ENCODE measurements at places on chromosomes 11 and 22.

- no peak for DNase-seq
These were observed 86.3 kb downstream of the SNX19 start for GRCh38 chr11:130829920-130830511.

DNA sequence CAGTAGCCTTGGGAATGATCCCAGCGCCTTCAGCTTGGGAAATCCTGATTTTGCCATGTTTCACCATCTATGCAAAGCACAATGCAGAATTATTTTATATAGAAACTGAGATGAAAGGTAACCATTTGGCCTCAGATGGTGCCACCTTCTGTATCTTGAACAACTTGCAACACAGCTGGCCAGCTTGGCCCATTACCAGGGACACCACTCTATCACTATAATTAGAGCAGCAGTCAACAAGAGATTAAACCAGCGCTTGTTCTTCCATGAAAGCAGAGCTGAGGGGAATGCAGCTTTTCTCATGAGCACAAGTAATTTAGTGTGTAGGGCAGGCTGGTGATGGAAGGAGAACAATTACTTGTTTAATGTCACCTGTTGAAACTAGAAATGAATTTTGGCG is 6.7 kb upstream of the ZDHHC13 start:
- no peak for DNase-seq

- DNase-seq: no peak
These were observed 313.9 kb downstream of the ST3GAL4 start for GRCh38 chr11:126669416-126669815.

DNA sequence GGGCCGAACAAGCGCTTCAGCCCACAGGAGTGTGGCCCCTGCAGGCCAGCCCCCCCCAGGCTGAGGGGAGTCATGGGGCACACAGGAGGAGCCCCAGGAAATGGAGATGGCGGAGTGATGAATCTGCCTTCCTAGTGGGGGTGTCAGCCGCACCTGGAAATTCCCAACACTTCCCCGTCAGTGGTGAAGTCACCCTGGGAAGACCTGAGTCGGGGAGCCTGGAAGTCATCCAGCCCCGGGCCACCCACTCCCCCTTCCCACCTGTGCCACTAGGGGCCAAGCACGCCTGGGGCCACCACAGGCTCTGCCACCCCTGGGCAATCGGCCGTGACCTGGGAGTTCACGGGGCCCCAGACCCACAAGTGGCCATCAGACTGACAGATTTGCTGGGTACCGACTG is 12.6 kb downstream of the WNT7B start:
- DNase-seq: no peak

DNA sequence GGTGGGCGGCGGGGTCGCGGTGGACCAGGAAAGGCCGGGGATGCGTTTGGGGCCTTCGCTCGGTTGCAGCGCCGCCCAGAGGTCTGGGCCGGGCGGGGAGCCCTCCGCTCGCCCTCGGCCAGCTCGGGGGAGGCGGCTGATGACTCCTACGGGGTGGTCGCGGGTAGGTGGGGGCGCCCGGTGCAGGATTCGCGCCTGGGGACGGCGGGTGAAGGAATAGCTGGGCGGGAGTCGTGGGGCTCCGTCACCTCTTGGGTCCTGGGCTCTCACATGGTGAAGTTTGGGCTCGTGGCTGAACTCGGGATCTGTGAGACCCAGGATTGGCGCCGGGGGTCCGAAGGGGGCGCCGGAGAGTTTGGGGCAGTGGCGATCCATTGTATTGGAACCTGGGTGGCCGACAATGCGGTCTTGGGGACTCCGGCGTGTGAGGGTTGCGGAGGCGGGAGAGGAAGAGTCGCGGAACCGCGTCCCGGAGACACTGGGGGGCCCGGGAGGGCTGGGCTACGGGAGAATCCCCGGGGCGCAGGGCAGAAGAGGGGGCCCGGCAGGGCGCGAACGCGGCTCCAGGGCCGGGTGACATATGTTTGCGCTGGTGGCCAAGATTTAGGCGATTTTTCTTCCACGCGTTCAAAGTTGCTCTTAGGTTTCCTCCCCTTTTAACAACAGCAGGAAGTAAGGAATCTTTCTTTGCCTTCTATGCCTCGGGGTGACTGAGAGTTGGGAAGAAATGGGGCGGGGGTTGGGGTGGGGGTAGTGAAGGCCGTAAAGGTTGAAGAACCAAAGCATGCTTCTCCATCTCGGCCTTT is 935 bp downstream of the QSER1 start:
- DNase-seq: peak; percentile 59

GRCh38 chr11:26731084-26731456 is 9.2 kb upstream of the SLC5A12 start:
- DNase-seq: no peak

- no peak for DNase-seq
These were observed 712 bp downstream of the HSPB2 start for GRCh38 chr11:111913031-111913861.

DNA sequence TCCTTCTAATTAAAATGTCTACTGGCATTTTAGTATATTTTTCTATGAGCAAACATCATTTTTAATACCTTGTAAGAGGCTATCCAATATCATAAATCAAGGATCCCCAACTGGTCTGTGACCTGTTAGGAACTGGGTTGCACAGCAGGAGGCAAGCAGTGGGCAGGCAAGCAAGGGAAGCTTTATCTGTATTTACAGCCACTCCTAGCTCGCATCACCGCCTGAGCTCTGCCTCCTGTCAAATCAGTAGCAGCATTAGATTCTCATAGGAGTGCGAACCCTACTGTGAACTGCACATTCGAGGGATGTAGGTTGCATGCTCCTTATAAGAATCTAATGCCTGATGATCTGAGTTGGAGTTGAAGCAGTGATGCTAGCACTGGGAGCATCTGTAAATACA is 70.2 kb upstream of the CREB3L1 start:
- DNase-seq: no peak

DNA sequence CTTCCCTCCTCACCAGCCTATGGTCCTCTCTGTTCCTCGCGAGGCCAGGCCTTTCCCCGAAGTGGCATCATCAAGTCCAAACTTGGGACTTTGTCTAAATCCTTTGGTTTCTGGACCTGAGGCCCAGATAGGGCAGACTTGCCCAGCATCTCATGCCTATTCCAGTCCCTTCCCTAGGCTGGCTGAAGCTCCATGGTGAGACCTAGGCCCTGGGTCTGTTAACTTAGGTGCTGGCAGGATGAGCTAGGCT is 11.5 kb downstream of the RELA start:
- DNase-seq: no peak

DNA sequence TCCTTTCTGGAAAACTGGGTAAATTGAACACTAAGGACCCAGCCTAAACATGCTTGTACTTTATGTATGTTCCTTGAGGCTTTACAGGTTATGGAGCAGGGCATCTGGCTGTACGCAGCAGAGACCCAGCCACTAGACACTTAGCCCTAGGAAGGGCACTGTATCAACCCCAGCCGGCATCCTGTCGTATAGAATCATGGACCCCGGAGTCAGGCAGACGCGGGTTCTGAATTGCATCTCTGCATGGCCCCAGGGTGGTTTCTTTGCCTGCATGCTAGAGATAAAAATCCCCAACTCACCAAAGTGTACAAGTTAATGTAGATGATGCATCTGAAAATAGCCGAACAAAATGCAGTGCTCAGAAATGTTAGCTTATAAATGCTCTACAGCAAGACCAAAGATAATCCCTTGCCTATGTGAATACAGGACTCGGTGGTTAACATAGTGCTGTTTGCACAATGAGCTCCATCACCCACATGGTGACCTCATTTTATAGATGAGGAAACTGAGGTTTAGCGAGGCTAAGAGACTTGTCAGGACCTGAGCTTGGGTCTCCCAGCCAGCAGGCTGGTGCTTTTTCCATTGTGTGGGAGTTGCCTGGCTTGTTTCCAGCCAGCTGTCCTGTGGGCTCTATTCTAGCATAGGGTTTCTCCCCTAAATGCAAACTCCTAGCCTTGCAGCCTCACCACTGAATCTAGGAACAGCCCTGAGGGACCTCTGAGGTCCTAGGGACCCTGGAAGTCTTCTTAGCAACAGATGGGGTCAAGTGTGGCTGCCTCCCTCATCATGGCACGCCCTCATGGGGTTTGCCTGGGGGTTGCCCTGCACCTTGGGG is 7.3 kb downstream of the CD6 start:
- DNase-seq: peak; percentile 88

DNA sequence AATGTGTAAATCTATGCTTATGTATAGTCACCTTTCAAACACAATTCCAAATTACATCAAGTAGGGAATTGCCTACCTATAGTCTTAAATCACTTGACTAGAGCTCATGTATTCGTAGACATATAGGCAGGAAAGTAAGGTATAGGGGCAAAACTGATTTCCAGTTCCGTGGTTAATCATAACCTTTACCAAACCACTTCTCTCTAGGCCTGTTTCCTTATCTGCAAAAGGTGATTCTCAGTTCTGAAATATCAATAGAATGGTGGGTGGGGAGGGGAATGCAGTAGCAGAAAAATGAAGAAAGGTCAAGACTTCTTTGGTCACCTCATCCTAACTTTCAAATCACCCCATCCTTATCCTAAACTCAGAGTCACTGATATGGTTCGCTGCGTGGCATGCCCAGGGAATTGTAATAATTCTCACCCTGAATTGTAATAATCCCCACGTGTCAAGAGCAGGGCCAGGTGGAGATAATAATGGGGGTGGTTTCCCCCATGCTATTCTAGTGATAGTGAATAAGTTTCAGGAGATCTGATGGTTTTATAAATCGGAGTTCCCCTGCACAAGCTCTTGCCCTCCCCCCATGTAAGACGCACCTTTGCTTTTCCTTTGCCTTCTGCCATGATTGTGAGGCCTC is 1.9 kb upstream of the ANO5 start:
- no peak for DNase-seq

- no peak for DNase-seq
These were observed 13.2 kb upstream of the OR56A3 start for GRCh38 chr11:5928811-5929210.

DNA sequence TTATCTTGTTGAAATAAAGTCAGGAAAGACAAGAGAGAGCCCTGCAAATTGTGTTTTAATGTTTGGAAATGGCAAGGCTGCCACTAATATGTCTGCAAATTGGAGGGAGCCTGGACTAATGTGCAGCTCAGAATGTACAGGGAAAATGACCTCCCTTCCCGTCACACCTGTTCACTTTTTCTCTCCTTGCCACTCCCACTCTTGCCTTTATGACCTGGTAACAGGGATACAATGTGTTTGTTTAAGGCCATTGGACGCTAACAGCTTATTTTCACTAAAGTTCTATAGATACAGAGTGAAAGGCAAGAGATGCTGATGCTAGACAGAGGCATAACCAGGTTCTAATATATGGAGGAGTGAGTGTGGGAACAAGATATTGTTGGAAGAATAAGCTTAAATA is 203.9 kb downstream of the RAB38 start:
- DNase-seq: no peak

GRCh38 chr11:32012049-32012448 is 78.8 kb upstream of the RCN1 start:
- DNase-seq: no peak

- DNase-seq: no peak
These were observed 10.6 kb downstream of the MYH9 start for GRCh38 chr22:36377022-36377631.

- no peak for DNase-seq
These were observed 676.8 kb downstream of the OPCML start for GRCh38 chr11:132855516-132855915.

- peak; percentile 75 for DNase-seq
These were observed 89.0 kb upstream of the PARVA start for GRCh38 chr11:12288212-12288930.

DNA sequence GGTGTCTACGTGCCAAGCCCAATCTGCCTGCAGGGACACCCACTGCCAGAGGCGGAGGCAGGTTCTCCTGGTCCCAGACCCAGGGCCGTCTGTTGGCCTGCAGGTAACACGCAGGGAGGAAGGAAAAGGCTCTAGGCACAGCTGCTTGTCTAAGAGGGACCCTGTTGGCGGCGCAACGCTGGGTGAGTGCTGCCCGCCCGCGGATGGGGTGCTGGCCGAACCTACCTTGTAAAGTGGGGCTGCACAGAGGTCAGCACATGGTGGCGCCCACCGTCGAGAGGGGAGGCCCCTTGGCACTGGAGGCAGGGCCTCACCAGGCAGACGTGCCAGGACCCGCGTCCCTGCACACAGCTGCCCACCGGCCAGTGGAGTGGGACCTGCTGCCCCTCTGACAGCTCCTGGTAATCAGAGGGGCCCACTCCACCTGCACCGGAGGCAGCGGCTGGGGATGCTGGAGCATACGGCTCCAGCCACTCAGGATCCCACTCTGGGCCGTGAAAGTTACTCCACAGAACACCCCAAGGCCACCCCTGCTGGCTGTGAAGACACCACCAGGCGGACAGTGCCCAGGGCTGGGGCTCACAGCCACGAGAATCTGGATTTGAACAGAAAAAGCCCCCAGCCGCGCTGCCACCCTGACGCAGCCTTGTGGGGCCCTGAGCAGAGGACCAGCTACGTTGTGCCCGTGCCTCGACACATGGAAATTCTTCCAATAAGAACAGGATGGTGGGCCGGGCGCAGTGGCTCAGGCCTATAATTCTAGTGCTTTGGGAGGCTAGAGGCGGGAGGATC is 24.0 kb downstream of the TBX1 start:
- no peak for DNase-seq

GRCh38 chr11:124769806-124770774 is 8.0 kb upstream of the ESAM start:
- DNase-seq: no peak

- no peak for DNase-seq
These were observed 257.7 kb upstream of the CCDC90B start for GRCh38 chr11:83543706-83544439.

DNA sequence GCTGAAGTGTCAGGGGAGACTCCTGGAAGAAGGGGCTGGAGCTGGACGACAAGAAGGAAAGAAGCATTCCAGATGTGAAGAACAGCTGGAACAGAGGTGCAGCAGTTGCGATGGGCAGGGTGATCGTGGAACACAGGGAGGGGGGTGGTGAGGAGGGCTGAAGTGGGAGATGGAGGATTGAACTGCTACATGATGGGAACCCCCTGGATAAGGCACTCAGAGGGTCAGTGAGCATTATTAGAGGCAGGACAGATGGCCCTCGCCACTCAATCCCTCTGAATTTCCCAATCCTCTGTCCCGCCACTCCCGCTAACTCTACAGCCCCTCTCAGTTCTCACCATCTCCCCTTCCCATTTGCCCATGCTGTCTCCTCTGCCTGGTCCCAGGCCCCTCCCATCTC is 14.0 kb downstream of the SERPINH1 start:
- no peak for DNase-seq

GRCh38 chr22:41334951-41335635 is 33.8 kb downstream of the ZC3H7B start:
- DNase-seq: no peak

DNA sequence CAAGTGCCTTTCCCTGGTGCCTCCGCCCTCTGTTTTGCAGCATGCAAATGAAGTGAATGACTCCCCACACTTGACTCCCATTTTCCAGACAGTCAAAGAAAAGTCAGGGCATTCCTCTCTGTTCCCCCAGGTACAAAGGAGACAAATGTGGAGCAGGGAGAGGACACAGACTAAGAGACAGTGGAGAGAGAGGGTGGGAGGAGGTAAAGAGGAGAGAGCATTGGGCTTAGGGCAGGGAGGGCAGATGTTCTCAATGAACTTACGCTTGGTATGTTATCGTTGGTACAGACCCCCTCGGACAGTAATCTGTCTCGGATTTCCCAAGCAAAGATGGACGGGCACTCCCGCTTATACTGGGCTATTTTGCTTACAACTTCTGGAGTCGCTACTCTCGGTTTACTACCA is 9.8 kb downstream of the PAX6 start:
- peak; percentile 8 for DNase-seq

Data from stimulated activated CD4-positive, alpha-beta T cell treated with anti-CD3 and anti-CD28 coated beads, Interleukin-2, amount 100 ng/mL, for 24 hours (primary cell).